AG10803 (cell line): ENCODE measurements at places on chromosomes 3 and 15.

- no peak for DNase-seq
Observed at GRCh38 chr3:127915115-127915936, at the start of gene KBTBD12. TSS of gene KBTBD12 (plus strand) at chr3:127915232. CDS start at chr3:127923062, 7,830 bp downstream.

- DNase-seq = no peak
Observed at GRCh38 chr15:31084176-31084575, 17.3 kb downstream of the TRPM1 start.

DNA sequence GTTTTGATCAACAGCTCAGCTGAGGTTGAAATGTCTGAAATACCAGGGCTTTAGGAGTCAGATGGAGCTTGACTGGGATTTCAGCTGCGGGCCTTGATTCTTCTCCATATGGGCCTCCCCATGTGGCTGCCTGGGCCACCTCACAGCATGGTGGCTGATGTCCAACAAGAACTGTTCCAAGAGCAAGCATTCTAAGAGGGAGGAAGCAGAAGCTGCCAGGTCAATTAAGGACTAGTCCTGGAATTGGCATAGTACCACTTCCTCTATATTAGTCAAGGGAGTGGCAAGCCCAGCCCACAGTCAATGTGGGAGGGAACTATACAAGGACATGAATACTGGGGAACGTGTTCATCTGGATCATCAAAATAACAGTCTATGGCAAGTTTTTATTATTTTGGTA is 181.7 kb upstream of the ANKRD28 start:
- DNase-seq = peak; percentile 72

DNA sequence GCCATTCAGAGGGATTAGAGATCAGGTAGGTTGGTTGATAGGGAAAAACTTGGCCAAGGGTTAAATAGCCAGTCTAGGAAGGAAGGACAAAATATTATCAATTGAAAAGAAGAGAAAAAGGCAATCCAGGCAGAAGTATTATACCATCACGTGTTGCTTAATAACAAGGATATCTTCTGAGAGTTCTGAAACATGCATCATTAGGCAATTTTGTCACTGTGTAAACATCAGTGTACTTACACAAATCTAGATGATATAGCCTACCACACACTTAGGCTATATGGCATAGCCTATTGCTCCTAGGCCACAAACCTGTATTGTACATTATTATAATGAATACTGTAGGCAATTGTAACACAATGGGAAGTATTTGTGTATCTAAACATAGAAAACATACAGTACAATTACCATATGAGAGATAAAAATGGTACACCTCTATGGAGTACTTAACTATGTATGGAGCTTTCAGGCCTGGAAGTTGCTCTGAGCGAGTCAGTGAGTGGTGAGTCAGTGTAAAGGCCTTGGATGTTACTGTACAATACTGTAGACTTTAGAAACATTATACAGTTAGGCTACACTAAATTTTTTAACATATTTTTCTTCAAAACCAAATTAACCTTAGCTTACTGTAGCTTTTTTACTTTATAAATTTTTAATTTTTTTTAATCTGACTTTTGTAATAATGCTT is 2.7 kb downstream of the TEX55 start:
- peak; percentile 39 for DNase-seq

DNA sequence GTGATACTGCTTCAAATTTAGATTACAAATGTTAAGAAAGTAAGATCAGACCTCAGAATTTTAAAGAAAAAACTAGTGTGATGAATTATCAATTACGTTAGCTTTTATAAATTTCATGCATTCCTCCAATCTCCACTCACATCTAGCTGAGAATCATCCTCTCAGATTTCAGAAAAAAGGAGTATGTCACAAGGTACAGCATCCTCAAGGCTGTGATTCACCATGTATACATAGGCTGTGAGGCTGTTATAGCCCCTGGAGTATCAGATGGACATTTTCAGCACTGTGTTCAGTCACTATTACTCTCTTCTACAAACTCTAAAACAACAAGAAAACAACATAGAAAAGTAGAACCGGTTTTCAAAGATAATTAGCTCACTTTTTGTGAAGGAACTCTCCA is 214.4 kb downstream of the PCCB start:
- peak; percentile 35 for DNase-seq
